Fibroblast of the aortic adventitia (primary cell): ENCODE measurements at places on chromosomes 13 and 19. TPM values are rescaled to one million over a fixed set of nuclear protein-coding genes. Genes with fewer than 3 reads are reported as not detected.

The PNMA8A gene
- total RNA-seq = 2.1 and 2.3 TPM in 2 replicates

The MTUS2 gene
- 0.36 TPM in 1 of 2 replicates, not detected in the other for total RNA-seq

The SBSN gene
- 4.1 and 13.2 TPM in 2 replicates for total RNA-seq

The PIN1 gene
- total RNA-seq = 18.6 and 59.7 TPM in 2 replicates

The NDUFA7 gene
- total RNA-seq = 5.0 and 24.1 TPM in 2 replicates

The FPR3 gene
- not detected in 2 replicates for total RNA-seq

The REX1BD gene
- 41.4 and 153 TPM in 2 replicates for total RNA-seq

The ZNF578 gene
- total RNA-seq = 2.6 and 3.5 TPM in 2 replicates

The SELENOV gene
- total RNA-seq = not detected in 2 replicates

The SYNGR4 gene
- not detected in 2 replicates for total RNA-seq

The TMEM150B gene
- not detected in 2 replicates for total RNA-seq

The BRSK1 gene
- 5.2 and 9.0 TPM in 2 replicates for total RNA-seq

The TJP3 gene
- total RNA-seq = not detected in 2 replicates

The PLPP2 gene
- 15.7 and 16.6 TPM in 2 replicates for total RNA-seq

The KASH5 gene
- total RNA-seq = not detected in 2 replicates

The VMAC gene
- 3.2 and 5.6 TPM in 2 replicates for total RNA-seq

The ZNF709 gene
- 1.4 and 3.8 TPM in 2 replicates for total RNA-seq

The ZNF71 gene
- 2.4 and 6.3 TPM in 2 replicates for total RNA-seq

The NLRP9 gene
- total RNA-seq = not detected in 2 replicates

The LILRB4 gene
- not detected in 2 replicates for total RNA-seq

The LHFPL6 gene
- 45.2 and 109 TPM in 2 replicates for total RNA-seq

The CEACAM8 gene
- not detected in 2 replicates for total RNA-seq

The PGLYRP2 gene
- not detected in 2 replicates for total RNA-seq

The HSD17B14 gene
- total RNA-seq = 3.6 and 25.5 TPM in 2 replicates

The ZNF567 gene
- 5.0 and 6.6 TPM in 2 replicates for total RNA-seq

The NKPD1 gene
- 0.25 and 0.36 TPM in 2 replicates for total RNA-seq

The FAM216B gene
- total RNA-seq = 0.25 TPM in 1 of 2 replicates, not detected in the other
